ENCODE measurements at places on chromosomes 13 and 19.
A peak's percentile ranks its signal among the peaks of the same experiment; 100 is the strongest.

DNA sequence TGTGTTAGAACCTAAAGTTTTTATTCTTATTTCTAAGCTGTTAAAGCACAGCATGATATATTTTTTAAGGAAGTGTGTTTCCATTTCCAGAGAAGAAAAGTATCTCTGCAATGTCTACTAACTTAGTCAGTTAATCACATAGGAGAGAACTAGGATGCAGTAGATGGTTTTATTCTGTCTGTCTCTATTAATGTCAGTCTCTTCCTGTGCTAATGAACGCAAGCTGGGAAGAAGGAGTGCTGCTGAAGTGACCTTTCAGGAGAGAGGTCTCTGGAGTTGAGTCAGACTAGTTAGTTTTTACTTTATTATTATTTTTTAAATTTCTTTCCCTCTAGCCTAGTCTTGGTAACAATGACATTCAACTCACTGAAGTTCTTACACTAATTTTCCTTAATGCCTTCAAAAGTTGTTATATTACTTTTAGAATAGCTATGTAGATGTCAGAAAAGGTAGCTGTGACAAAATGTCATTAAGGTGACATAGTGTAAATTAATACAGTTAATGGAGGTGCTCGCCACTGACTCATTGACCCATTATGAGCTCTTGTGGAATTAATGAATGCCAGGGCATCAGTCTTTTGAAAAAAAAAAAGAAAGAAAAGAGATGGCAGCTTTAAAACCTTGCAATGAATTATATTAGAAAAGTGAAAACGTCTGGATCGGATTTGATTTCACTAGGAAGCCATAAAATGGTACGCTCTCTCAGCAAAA is 120.0 kb upstream of the MAB21L1 start:
- DNase-seq, result no peak
- H3K36me3 ChIP-seq, result no peaks in the 10 kb centered on the region
- H3K27me3 ChIP-seq, result no peaks in the 10 kb centered on the region
- H3K4me1 ChIP-seq, result no peaks in the 10 kb centered on the region
- no peak overlapping the region for H3K27ac ChIP-seq

DNA sequence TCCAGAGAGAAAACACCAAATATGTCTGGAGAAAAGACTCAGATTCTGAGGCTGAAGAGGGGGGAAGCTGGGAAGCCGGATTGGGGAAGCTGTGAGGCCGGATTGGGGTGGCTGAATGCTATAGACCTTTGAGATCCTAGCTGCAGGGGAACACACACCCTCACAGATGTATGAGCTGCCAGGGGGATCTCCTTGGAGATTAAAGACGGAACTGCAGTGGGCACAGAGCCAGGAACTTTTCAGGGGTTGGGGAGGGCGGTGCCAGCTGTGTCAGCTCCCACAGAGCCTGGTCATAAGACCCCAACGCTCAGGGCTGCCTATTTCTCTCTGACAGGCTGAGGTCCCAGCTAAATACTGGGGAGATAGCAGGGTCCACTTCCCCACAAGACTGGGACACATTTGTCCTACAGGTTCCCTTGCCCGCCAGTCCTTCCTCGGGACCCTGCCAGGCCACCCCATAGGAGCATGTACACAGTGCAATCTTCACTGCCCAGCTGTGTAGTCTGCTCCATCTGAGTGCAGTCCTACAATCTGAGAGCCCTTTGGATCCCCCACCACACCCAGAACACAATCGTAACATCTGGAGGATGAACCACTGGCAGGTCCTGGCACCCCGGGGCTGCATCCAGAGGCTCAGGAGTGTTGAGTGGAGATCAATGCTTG is 1893.9 kb downstream of the PCDH9 start:
- H3K36me3 ChIP-seq, result no peaks in the 10 kb centered on the region
- no peak overlapping the region for H3K4me3 ChIP-seq
- no peak for DNase-seq
- no peaks in the 10 kb centered on the region for H3K4me1 ChIP-seq

GRCh38 chr19:13864667-13865570 is 12.0 kb upstream of the NANOS3 start:
- H3K27me3 ChIP-seq, result peaks cover 26% of the 10 kb centered on the region
- no peak for DNase-seq
- peaks cover 25% of the 10 kb centered on the region for H3K4me1 ChIP-seq
- peak overlapping the region; percentile 70 for H3K4me3 ChIP-seq

DNA sequence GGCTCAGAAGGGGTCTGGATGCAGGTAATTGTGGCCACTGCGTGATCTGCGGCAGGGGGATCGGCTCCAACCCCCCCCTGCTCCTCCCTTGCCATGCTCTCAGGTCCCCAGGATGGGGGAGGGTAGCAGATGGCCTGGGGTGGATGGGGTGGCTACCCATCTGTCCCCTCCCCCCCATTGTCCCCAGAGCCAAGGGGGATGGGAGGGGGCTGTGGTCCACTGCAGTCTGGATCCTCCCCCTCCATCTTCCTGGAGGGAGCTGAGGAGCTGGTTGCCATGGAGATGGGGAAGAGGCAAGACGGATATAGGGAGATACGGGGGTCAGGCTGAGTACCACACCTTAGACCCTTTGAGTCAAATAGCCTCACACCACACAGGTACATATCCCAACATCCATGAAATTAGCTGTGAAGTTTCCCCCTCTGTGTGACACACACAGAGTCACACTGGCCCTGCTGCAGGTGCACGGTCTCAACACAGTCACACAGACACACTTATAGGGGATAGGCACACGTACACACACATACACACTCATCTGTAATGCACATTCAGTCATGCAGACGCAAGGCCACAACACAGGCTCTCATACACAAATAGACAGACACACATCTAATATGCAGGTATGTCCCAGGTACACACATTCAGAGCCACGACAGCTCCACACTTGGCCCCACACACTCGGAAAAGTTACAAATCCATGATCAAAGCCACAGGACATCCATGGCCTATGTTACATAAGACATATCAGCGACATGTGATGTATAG is 1.8 kb upstream of the NOVA2 start:
- no peak overlapping the region for H3K27ac ChIP-seq
- H3K4me3 ChIP-seq, result no peak overlapping the region
- peaks cover 15% of the 10 kb centered on the region for H3K4me1 ChIP-seq

- H3K27ac ChIP-seq, result peak overlapping the region; percentile 77
- no peaks in the 10 kb centered on the region for H3K27me3 ChIP-seq
- H3K4me3 ChIP-seq, result peak overlapping the region; percentile 87
- peaks cover 20% of the 10 kb centered on the region for H3K4me1 ChIP-seq
- DNase-seq, result no peak
Measured at GRCh38 chr19:4474514-4475022, 2.5 kb downstream of the HDGFL2 start.

Data from T-helper 2 cell treated with Interferon-gamma antibody and Interleukin-4, amounts not matched to agents 5 μg/mL and 100 μg/mL, for 36 hours (primary cell).